T-helper 2 cell (primary cell): ENCODE measurements at places on chromosomes 4 and X.

DNA sequence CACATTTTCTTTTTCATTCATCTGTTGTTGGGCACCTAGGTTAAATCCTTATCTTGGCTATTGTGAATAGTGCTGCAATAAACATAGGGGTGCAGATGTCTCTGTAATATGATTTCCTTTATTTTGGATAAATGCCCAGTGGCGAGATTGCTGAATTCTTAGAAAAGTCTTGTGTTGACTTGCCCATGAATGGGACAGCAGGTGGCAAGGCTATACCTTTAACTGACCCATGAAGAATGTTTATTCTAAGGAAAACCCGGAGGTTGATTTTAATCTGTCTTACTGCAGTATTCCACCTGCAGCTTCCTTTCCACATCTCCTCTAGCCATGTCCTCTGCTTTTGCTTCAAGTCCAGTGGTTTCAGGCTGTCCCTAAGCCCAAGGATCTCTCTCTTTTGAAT is 220.6 kb downstream of the SNCA start:
- no peak for DNase-seq

GRCh38 chr4:162853788-162854187 is 312.9 kb downstream of the NAF1 start:
- DNase-seq: no peak

GRCh38 chr4:23028875-23029274 is 336.1 kb downstream of the GBA3 start:
- no peak for DNase-seq

DNA sequence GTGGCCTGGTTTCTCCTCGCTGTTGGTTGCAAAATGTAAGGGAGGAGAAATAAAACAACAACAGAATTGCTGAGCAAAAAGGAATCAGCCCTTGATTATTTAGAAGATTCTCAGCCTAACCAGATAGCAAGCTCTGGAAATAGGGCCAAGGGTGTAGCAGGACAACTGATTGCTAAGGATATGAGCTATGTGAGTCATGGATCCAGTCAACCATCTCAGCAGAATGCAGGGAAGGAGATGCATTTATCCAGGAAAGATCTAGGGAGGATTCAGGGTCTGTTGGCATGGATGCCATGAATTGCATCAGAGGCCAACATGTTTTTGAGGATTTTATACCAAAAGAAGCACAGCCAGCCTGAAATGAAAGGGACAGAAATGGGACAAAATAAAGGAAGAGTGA is 2.2 kb upstream of the XAGE3 start:
- no peak for DNase-seq

- DNase-seq: no peak
Measured at GRCh38 chrX:129983575-129984110, 1.2 kb downstream of the BCORL1 start.

- DNase-seq: no peak
Measured at GRCh38 chr4:26162101-26162500, 158.7 kb upstream of the RBPJ start.

DNA sequence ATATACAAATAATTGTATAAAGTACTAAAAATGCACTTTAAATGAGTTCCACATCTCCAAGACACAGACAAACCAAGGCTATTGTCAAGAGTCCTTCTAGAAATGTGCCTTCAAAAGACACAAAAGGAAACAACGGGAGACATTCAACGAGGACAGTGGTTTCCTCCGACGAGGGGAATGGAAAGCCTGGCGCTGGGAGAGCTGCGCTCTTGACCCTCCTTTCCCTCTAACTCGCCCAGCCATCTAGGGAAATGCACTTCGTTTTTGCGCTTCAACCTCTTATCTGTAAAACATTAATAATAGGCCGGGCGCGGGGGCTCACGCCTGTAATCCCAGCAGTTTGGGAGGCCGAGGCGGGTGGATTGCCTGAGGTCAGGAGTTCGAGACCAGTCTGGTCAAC is 37.0 kb downstream of the ZFP42 start:
- no peak for DNase-seq

DNA sequence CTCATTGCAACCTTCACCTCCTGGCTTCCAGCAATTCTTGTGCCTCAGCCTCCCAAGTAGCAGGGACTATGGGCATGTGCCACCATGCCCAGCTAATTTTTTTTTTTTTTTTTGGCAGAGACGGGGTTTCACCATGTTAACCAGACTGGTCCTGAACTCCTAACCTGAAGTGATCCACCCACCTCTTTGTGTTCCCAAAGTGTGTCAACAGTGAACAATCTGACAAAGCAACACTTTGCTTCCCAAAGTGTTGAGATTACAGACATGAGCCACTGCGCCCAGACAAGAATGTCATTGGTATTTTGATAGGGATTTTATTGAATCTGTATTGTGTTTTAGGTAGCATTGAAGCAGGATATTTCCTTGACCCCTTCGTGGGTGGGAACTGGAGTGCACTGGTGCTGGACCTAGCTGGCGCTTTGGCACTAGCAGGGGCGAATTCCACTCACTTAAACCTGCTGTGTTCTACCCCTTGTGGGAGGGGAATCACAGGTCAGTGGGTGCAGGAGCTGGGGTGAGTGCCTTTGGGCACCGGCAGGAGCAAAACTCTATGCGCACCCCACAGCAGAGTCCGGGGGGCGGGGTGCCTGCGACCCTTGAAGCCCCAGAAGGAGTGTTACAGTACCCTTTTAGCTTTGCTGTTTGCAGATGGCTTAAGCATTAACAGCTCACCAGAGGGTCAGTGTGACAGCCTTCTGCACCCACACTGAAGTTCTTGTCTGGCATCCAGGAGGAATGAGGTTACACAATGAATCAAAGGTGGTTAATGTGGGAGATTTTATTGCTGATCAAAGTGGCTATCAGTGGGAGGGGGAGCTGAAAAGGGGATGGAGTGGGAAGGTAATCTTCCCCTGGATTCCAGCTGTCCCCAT is 21.9 kb downstream of the KLF8 start:
- no peak for DNase-seq

GRCh38 chrX:480861-481417 is 94.2 kb upstream of the PPP2R3B start:
- no peak for DNase-seq

DNA sequence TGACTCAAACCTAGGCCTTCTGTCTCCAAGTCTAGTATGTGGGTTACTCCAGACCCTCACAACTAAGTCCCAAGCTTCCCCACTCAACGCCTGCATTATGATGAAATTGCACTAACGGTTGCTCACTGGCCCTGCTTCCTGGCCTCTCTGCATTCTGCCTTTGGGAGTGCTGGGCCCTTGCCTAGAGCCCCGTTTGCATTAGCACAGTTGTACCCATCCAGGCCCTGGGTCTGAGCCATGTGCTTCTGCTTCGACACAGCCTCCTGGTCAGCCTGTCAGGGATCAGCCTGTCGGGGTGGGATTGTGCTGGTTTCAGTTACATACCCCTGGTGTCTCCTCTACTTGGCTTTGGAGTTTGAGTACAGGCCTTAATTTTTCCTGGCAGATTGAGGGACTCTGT is 58.4 kb downstream of the DCUN1D4 start:
- no peak for DNase-seq

GRCh38 chrX:24890677-24891076 is 125.1 kb downstream of the ARX start:
- DNase-seq: no peak

GRCh38 chr4:69785211-69785831 is 24.9 kb upstream of the SULT1B1 start:
- no peak for DNase-seq

GRCh38 chr4:128663325-128663724 is 146.2 kb upstream of the JADE1 start:
- no peak for DNase-seq

- no peak for DNase-seq
Measured at GRCh38 chrX:39507617-39508299, 590.0 kb downstream of the BCOR start.

- no peak for DNase-seq
Measured at GRCh38 chrX:39705290-39705689, 392.5 kb downstream of the BCOR start.

GRCh38 chr4:8410641-8411271 is 29.8 kb downstream of the ACOX3 start:
- no peak for DNase-seq

GRCh38 chrX:93420525-93421082 is 252.8 kb downstream of the NAP1L3 start:
- no peak for DNase-seq

- DNase-seq: no peak
Measured at GRCh38 chr4:182338746-182339145, 95.5 kb downstream of the TENM3 start.

DNA sequence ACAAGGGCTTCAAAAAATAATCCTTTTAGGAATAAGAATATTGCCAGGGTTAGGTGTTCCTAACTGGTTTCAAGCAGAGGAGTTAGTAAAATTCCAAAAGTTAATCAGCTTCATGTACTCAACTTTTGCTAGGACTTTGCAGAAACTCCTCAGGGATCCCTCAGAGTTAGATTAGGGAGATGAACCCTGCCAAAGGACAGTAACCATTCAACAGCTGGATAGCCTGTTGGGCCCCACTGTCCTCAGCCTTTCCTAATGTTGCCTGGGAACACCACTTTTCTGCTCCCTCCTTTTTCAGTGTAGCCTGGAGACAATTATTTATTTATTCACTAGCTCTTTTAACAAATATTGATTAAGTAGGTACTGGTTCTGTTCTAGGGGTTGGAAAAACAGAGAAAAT is 53.8 kb downstream of the NFKB1 start:
- no peak for DNase-seq

DNA sequence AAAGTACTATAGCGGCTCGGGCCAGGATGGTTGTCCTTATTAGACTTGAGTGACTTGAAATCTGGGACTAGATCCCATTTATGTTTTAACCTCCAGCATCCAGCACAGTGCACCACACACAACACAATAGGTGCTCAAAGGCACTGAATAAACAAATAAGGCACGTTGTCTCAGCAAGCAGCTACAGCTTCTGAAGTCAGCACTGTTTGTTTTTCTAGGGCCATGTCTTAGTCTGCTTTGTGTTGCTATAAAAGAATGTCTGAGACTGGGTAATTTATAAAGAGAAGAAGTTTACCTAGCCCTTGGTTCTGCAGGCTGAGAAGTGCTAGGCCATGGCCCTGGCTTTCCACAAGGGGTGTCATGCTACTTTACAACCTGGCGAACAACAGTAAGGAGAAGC is 102.1 kb upstream of the LNX1 start:
- DNase-seq: no peak

GRCh38 chrX:5388087-5388486 is 840.6 kb downstream of the NLGN4X start:
- DNase-seq: no peak

GRCh38 chr4:131441004-131441688 is 1707.9 kb upstream of the PCDH10 start:
- DNase-seq: no peak

GRCh38 chr4:12635629-12636028 is 848.5 kb downstream of the RAB28 start:
- no peak for DNase-seq

DNA sequence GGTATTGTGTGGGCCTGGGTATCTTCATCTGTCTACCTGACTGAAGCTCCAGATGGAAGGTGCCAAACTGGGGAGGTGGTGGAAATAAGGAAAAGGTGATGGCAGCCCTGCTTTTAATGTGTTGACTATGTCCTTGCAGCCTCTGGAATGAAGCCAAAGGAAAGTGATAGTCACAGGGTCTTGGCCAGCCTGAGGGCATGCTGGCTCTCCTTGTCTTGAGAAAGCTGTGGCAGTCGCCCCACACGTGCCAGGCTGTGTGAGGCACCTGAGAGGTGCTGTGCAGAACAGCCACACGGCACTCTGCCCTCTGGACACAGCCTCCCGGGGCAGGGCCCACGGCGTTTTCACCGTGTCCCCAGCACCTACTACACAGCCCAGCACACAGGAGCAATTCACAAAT is 77.6 kb downstream of the NAT8L start:
- no peak for DNase-seq

GRCh38 chr4:139913398-139913990 is 240.5 kb downstream of the MAML3 start:
- DNase-seq: no peak

- no peak for DNase-seq
Measured at GRCh38 chrX:149456476-149457245, 48.4 kb downstream of the IDS start.

DNA sequence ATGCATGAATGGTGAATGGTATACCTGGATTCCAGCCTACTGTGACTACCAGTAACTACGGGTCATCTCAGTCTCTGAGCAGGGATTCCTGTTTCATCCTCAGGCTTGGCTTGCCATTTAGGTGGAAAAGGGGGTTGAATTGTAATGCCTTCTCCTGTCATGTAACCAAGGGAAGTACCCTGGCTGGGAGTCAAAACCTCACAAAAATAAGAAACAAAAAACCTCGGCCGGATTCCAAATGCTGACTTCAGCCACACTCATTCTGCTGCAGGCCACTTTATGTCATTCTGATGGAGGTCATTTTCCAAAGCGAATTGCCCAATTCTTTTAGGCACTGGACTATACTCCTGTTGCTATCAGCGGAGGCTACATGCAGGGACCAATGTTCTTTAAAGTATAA is 324.7 kb downstream of the LDB2 start:
- DNase-seq: no peak

DNA sequence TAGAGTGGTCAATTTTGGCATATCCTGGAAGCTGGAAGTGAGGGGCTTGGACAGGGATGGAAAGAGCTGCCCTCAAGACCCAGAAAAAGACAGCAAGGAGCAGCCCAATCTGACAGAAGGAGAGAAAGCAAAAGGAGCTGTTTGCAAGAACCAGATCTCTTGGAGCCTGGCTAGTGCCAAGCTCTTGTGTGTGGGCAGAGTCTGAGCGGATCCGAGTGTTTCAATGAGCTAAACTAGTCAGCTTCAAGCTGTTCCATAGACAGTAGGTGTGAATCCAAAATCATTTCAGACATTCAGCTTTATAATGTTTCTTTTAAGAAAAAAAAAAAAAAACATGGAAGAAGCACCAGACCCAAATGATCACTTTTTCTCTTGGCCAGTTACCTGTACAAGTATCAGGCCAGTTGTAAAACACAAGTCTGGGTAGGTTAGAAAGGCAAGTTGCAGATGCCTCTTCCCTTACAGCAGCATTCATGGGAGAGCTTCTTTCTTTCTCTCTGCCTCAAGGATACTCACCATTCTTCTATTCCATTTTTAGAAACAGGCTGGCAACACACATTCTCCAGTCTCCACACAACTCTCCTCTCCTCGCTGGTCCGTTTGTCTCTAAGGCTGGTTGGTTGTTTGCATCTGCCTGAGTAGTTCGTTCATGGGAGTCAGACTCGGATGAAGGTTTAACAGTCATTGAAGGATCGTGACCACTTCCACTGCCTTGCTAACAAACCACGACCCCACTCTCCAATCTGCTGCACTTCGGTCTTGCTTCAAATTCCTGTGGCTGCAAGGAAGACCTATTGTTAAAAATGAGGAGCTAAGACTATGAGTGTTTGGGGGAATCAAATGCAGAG is 105.2 kb upstream of the GATB start:
- DNase-seq: no peak

- no peak for DNase-seq
Measured at GRCh38 chr4:94536649-94537469, 85.1 kb downstream of the PDLIM5 start.

- no peak for DNase-seq
Measured at GRCh38 chrX:9569876-9570301, 105.0 kb downstream of the TBL1X start.

- DNase-seq: no peak
Measured at GRCh38 chrX:5957506-5957905, 271.2 kb downstream of the NLGN4X start.

GRCh38 chr4:15084780-15085179 is 82.5 kb downstream of the CPEB2 start:
- DNase-seq: no peak
